Esophagus (tissue), 2 donors: ENCODE measurements at places on chromosomes 6 and 20. TPM values are rescaled to one million over a fixed set of nuclear protein-coding genes. Genes with fewer than 3 reads are reported as not detected.

Gene LY6G6D
- 1.3 TPM for polyA plus RNA-seq

Gene SLC35F1
- 0.13 TPM for polyA plus RNA-seq

Gene METTL24
- 0.34 TPM for polyA plus RNA-seq

Gene NELFCD
- polyA plus RNA-seq = 38.2 TPM

Gene UNC5CL
- 1.1 TPM for polyA plus RNA-seq

Gene LCA5
- 0.73 TPM for polyA plus RNA-seq

Gene GSTA2
- polyA plus RNA-seq = not detected

Gene LINC00237
- polyA plus RNA-seq = not detected

Gene RIPOR3
- polyA plus RNA-seq = 5.2 TPM

Gene MOCS1
- polyA plus RNA-seq = 5.9 TPM

Gene BPI
- polyA plus RNA-seq = not detected

Gene CTAGE9
- polyA plus RNA-seq = not detected

Gene ANKRD6
- 2.9 TPM for polyA plus RNA-seq
